Right lobe of liver (tissue), 6 donors: ENCODE measurements at places on chromosomes 3 and 15.

- DNase-seq, result no peak
These were observed 146.9 kb downstream of the CHST2 start for GRCh38 chr3:143266511-143266910.

DNA sequence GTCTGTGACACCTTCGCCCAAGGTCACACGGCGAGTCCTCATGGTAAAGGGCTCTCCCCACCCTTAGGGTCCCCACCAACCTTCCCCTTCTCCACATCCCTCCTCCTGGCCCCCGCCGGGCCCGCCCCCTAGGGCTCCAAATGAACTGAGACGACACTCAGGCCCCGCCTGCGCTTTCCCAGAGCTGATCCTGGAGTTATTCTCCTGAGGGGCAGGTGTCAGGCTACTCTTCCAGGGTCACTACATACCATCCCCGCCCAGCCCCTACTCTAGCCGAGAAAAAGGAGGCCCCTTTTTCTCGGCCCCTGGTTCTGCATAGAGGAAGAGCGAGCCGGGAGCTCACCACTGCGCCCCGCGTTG, 292 bp downstream of the USP4 start:
- peak; percentile 52 for DNase-seq

GRCh38 chr15:57731530-57732103, 25.1 kb downstream of the POLR2M start:
- no peak for DNase-seq

DNA sequence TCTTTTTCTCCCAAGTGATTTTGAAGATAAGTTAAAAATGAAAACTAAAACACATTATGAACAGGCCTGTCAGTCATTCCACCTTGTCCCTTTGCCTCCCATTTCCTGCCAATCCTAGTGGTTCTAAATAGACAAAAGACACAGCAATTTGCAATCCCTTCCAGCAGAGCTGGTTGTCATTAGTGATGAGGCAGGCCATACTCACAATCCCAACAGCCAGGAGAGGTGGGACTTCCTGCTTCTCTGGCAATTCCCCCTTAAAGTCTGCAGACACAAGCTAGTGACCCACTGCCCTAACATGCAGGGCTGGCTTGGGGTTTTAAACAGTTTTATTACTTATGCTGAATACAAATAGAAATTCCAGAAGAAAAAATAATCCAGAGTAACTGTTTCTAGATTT, 38.4 kb upstream of the RBP1 start:
- DNase-seq, result no peak

- DNase-seq, result no peak
These were observed 62.7 kb downstream of the SSUH2 start for GRCh38 chr3:8581806-8582445.

DNA sequence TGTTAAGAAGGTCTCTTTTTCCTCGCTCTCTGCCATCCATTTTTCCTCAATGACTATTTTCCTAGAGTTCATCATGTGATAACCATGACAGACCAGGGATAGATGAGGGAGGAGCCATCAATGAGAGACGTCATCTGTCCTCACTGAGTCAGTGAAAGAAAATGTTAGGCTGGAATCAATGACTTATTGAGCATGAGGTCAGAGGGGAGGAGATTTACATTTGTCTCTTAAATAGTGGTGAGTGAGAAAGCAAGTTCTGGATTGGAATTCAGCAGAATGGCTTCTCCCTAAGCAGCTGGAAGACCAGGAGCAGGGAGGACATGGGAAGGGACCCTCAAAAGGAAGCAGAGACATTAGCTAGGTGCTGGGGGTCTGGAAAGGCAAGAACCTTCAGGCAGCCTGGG, 28.2 kb upstream of the USP3 start:
- no peak for DNase-seq

- no peak for DNase-seq
These were observed 28.5 kb upstream of the CFAP161 start for GRCh38 chr15:81105545-81105944.

DNA sequence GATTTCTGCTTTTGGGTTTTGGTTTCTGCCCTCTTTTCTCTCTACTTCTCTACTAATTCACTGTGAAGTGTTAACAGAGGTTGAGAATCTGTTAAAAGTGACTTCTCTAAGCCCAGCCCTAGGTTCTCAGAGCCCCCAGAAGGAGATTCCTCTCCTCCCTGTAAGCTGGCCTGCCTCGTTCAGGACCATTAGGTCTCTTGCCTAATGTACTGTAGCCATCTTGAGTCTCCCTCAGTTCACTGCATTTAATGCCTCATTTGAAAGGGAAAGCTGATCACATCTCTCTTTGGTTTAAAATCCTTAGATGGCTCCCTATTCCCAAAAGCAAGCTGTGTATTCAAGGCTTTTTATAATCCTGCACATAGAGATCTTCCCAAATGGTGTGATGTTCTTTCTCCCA, 16.3 kb downstream of the RTP1 start:
- no peak for DNase-seq

- no peak for DNase-seq
These were observed 179.8 kb downstream of the SLCO3A1 start for GRCh38 chr15:92033314-92033713.

DNA sequence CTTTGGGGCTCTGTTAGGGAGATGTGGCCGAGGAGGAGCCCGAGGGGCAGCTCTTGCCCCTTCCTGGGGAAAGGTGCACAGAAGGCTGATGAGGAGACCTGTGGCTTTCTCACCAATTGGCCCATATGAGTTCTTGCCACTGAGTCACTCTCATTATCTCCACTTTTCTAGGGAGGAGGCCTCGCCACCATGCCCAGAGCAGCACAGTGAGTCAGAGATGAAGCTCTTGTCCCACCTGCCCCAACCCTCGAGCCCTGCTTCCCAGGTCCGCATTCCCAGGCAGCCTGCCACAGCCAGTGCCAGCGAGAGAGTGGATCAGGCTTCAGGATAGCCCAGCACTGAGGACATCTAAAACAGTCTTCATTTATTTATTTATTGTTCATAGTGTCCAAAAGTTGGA, 53.5 kb downstream of the AMOTL2 start:
- no peak for DNase-seq

GRCh38 chr3:110390372-110390771, 681.2 kb upstream of the NECTIN3 start:
- no peak for DNase-seq

DNA sequence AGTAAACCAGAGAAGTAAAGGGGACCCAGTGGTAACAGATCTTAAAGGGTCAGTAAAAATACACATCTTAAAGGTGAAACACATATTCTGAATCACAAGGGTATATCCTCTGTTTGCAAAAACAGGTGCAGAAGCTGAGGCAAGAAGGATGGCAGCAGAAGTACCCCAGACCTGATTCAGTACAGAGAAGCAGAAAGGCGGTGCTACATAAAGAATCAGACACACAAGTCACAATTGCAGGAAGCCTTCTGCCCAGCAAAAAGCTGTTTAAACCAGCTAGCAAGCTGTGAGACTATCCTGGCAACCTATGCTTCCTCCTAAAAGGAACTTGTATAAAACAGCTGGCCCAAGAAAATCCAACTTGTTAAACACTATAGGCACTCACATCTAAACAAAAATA, 49.4 kb downstream of the ZNF280D start:
- no peak for DNase-seq

GRCh38 chr3:127050733-127051132, 67.8 kb downstream of the PLXNA1 start:
- peak; percentile 9 for DNase-seq

GRCh38 chr3:112308151-112308911, 14.3 kb upstream of the SLC9C1 start:
- no peak for DNase-seq

DNA sequence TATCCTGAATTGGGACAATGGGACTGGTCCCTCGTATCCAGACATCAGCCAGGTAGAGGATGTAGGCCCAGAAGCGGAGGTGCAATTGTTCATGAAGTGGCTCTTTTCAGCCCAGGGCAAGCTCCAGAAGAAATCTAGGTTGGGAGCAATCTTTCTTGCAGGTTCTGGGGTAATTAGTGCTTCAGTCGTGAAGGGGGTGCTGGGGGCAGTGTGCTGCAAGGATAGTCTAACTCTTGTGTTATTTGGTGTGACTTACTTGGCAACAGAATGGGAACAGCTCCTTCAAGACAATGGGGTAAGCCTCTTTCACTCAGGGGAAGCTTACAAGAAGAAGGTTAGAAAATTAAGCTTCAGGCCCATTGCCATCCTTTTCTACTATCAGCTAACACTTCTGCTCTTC, 273.0 kb downstream of the DIPK2A start:
- DNase-seq, result no peak

- no peak for DNase-seq
These were observed 157.5 kb downstream of the MEGF11 start for GRCh38 chr15:66095871-66096687.

DNA sequence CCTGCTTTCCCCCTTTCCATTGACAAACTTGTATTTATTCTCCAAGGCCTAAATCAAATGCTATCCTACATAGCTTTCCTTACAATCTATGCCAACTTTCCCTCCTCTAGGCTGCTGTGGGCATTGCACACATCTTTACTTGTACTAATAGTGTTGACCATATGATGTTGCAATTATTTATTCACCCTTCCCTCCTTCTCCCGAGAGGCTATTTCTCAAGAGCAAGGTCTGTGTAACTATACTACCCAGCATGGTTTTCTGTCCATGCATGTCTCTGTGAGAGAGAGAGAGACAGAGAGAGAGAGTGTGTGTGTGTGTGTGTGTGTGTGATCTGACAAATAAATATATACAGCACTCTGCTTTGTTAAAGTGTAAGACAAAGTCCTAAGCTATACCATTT, 63.8 kb downstream of the GTPBP8 start:
- no peak for DNase-seq

DNA sequence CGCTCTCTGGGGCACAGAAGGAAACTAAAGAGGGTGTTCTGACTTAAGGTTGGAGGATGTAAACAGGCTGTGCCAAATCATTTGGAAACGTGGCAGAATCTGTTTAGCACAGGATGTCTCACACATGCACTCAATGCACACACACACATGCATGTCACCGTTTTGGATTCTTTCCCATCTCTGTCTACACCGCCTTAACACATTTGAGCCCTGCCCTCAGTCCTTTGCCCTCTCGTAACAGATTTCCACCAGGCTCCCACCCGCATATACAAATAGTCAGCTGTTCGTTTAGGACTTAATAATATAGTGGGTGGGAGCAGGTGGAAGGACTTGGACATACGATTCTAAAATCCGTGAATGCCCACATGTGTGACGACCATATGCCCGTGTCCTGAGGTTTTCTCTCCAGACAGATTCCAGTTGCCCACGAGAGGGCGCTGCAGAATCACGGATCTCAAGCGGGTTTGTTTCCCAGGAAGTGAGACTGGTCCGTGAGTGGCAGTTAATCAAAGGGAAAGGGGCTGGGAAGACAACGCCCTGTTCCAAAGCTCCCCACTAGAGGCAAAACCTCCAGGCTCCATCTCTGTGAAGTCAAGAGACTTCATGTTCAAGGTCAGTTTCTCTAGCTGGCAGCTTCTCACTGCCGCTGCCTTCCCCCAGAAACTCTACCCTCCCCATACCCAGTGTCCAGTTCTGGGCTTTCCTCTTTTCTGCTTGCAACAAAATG, 44.5 kb downstream of the NOX5 start:
- DNase-seq, result peak; percentile 87

DNA sequence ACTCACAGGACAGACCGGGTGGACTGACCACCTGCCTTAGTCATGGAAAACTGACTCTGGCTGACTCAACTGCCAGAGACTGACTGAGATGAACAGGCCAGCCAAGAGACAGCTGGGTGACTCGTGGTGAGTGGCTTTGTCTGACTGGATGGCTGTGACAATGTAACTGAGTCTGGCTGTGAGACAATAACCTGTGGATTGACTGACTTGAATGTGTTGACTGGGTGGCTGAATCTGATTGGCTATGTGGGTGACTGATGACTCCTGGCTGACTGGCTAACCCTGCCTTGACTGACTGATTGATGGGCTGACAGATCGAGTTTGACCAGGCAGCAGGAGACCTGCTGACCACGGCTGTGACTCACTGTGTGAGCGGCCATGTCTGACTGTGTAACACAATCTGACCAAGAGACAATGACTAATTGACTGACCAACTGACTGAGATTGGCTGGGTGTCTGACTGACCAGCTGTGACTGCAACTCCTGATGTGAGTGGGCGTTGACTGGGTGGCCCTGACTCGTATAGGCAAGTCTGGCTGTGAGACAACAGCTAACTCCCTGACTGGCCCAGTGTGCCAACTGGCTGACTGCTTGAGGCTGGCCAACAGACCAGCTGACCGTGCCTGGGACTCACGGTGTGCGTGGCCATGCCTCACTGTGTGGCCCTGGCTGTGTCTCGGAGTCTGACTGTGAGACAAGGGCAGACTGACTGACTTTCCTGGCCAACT, 509.1 kb downstream of the SHQ1 start:
- no peak for DNase-seq

- no peak for DNase-seq
These were observed 36.5 kb upstream of the SPTBN5 start for GRCh38 chr15:41930221-41930866.

DNA sequence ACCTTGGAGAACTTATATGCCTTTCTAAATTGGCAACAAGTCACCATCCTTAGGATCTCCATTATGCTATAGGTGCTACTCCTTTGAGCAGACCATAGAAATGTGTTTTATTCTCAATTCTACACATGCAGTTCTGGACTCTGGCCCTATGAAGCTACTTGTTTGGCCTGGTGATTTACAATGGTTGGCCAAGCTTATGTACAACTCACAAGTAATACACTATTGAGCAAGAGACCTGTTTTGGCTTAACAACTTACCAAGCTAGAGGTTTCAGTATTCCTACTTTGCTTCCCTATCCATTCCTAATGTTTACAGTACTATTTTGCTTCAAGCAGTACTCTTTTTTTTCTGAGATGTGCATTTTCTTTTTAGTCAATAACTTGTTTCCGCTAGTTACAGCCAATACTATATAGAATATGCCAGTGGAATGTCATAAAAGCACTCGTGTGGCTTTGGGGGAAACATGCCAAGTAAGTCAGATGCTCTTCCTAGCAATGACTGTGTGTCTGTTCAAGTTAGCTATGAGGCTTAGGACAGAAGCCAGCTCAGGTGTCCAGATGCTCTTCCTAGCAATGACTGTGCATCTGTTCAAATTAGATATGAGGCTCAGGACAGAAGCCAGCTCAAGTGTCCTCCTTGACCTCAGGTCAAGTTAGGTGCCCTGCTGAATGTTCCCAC, 174.9 kb upstream of the SEMA6D start:
- DNase-seq, result no peak

DNA sequence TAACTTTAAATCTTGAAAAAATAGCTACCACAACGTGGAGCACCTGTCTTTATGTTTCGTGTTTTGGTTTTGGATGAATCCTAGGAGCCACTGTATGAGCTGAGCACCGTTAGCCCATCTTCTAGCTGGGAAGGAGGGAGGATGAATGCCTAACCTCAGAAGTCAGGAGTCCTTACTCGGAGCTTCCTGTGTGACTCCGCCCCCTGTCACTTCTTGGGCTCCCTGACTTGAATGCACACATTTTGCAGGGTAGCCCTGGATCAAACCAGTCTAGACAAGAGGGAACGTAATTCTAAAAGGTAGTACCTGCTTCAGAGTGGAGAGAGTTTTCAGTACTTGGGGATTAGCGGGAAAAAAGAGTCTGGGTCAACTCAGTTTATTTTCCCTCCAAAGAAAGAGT, 5.3 kb downstream of the GABRA5 start:
- no peak for DNase-seq

- DNase-seq, result no peak
These were observed 8.2 kb downstream of the RCN2 start for GRCh38 chr15:76939715-76940114.
